ENCODE measurements at places on chromosomes 7 and 10.

DNA sequence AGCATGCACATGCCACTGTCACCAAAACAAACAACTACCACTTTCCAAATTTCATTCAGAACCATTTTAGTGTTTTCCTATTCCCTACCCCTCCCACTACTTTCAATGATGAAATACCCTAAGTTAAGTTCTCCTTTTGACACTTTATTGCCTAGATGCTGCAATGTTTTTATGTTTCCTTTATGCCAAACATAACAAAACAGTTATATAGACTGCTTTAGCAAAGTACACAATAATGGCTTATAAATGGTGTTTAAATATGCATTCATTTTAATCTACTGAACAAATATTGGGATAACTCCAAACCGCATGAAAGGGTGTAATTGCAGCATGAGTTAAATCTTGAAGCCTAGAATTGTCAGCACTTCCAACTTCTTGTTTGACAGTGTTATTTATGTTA, 69.2 kb downstream of the PHYHIPL start:
- H3K27me3 ChIP-seq, result no peaks in the 10 kb centered on the region
- no peaks in the 10 kb centered on the region for H3K4me1 ChIP-seq
- no peak overlapping the region for H3K27ac ChIP-seq
- H3K36me3 ChIP-seq, result no peaks in the 10 kb centered on the region

DNA sequence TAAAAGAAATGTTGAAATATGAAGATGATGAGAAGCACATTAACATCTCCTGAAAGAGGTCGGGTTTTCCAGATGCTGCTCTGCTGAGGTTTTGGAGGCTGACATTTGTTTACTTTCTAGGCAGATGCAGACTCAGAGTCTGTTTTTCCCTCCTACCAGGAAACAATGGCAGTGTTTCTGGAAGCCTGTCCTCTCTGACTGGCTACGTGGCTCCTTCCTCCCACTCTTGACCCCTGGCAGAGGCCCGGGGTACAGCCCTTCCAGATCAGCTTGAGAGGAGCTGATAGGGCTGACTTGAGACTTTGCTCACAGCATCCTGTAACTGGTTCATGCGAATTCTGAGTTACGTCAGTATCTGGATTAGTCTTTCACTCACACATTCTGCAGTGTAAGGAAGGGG, 41.1 kb upstream of the IL15RA start:
- peaks cover 82% of the 10 kb centered on the region for H3K36me3 ChIP-seq
- H3K4me1 ChIP-seq, result peaks cover 58% of the 10 kb centered on the region
- peak overlapping the region; percentile 58 for H3K27ac ChIP-seq
- DNase-seq, result no peak
- no peak overlapping the region for H3K4me3 ChIP-seq
- no peaks in the 10 kb centered on the region for H3K27me3 ChIP-seq

DNA sequence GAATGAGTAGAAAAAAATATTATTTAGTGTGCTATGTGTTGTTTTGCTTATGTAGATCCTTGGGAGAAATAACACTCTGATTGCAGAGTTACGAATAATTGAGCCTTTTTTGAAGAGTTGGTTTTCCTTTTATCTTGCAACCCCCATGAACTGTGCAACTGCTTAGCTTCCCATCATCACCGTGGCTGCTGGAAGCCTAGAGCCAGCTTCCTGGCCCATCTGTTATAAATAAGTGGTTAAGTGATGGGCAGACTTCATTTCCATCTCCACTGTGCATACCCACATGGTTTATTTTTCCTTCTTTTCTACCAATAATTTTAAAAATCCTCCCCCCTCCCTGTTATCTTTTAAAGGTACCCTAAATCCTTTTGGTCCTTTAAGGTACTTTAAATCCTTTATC, 554.9 kb upstream of the GALNT17 start:
- no peak overlapping the region for H3K4me3 ChIP-seq
- H3K27ac ChIP-seq, result no peak overlapping the region
- no peak for DNase-seq
- H3K27me3 ChIP-seq, result no peaks in the 10 kb centered on the region
- H3K36me3 ChIP-seq, result no peaks in the 10 kb centered on the region

DNA sequence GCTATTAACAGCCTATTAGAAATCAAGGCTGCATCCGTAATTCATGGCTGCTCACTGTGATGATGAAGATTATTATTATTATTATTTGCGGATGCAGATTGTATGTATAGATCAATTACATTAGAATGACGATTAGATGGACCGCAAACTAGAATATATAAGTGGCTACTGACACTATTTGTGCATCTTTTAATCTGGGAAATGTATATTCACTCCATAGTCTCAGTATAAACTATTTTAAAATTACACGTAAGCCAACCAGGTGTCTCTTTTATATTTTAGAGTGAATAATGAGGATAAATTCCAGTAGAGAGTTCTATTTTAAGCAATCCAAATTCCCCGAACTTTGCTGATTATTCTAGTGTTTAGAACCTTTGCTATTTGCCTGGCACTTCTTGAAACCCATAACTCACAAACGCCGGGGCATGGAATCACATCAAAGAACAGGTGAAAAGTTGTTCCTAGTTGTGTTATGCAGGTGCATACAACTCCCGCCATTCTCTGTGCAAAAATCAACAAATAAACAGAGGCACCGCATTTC, 509 bp upstream of the ING3 start:
- DNase-seq, result no peak
- H3K4me3 ChIP-seq, result peak overlapping the region; percentile 89
- H3K27me3 ChIP-seq, result peaks cover 27% of the 10 kb centered on the region
- peaks cover 32% of the 10 kb centered on the region for H3K4me1 ChIP-seq
- peaks cover 19% of the 10 kb centered on the region for H3K36me3 ChIP-seq

DNA sequence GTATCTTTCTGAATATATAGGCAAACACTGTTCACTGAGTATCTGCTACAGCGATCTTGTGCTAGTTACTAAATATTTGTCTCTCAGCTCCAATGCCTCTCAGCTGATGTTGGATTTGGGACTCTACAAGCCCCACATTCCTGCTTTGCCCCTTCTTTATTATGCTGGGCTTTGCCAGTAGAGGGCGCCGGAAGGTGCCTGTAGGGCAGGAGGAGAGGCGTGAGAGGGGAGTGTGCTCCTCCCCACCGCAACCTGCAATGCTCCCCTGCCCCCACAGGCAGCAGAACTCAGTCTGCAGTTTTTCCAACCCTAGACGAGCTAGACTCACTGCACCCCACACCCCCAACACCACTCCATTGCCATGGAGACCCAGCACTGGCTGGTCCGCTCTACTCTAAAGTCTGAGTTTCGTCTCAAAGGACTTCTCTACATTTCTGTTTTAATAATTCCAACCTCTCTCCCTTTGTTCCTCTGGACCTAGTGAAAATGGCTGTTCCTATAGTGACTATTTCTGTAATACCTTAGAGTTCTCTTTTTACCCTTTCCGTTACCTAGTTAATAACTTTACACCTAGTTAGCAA, 337.6 kb downstream of the CCSER2 start:
- peaks cover 5% of the 10 kb centered on the region for H3K27me3 ChIP-seq
- H3K4me1 ChIP-seq, result peaks cover 2% of the 10 kb centered on the region
- H3K27ac ChIP-seq, result peak overlapping the region; percentile 7
- H3K36me3 ChIP-seq, result no peaks in the 10 kb centered on the region
- no peak overlapping the region for H3K4me3 ChIP-seq
- peak; percentile 39 for DNase-seq

- no peak for DNase-seq
- peaks cover 4% of the 10 kb centered on the region for H3K36me3 ChIP-seq
- no peak overlapping the region for H3K4me3 ChIP-seq
- H3K27ac ChIP-seq, result no peak overlapping the region
- peaks cover 2% of the 10 kb centered on the region for H3K4me1 ChIP-seq
- no peaks in the 10 kb centered on the region for H3K27me3 ChIP-seq
Measured at GRCh38 chr10:129631006-129631405, 164.0 kb downstream of the MGMT start.

GRCh38 chr10:18582803-18583202, 68.6 kb downstream of the NSUN6 start:
- no peak overlapping the region for H3K4me3 ChIP-seq
- H3K4me1 ChIP-seq, result peaks cover 25% of the 10 kb centered on the region
- peak; percentile 54 for DNase-seq
- peaks cover 84% of the 10 kb centered on the region for H3K36me3 ChIP-seq
- no peaks in the 10 kb centered on the region for H3K27me3 ChIP-seq

DNA sequence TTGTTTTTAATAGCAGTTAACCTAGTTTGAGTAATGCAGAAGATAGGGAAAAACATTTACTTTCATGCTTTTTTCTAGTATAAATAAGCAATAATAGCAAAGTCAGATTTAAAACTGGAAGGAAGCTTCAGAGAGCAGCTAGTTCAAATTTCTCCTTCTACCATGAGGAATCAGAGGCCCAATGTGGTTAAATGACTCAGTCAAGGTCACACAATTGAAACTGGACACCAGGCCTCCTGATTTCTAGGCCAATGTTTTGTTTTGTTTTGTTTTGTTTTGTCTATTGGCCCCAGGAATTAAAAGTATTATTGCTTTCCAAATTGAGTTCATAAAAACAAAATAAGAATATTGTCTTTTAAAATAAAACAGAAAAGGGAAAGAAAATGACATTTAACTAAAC, 122.3 kb downstream of the TRIL start:
- H3K27me3 ChIP-seq, result peaks cover 4% of the 10 kb centered on the region
- no peaks in the 10 kb centered on the region for H3K36me3 ChIP-seq
- H3K4me1 ChIP-seq, result no peaks in the 10 kb centered on the region
- no peak overlapping the region for H3K4me3 ChIP-seq
- no peak overlapping the region for H3K27ac ChIP-seq

DNA sequence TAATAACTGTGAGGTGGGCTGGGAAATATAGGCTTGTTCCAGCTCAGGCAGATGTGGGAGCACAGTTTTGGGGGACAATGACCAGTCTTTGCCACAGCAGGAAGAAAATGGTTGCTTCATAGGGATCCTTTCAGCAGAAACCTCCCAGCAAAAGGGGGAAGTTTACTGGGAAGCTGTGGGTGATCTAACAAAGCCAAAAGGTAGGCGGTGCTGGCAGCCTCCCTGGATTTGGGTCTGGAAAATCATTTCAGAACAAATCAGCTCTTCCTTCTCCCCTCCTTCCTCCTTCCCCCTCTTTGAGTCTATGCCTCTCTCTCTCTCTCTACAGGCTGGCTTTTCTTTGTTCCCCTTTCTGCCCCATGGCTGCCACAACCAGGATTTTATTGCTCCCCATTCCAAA, 16.2 kb downstream of the RPS24 start:
- no peak overlapping the region for H3K27ac ChIP-seq
- no peak for DNase-seq
- no peaks in the 10 kb centered on the region for H3K36me3 ChIP-seq

DNA sequence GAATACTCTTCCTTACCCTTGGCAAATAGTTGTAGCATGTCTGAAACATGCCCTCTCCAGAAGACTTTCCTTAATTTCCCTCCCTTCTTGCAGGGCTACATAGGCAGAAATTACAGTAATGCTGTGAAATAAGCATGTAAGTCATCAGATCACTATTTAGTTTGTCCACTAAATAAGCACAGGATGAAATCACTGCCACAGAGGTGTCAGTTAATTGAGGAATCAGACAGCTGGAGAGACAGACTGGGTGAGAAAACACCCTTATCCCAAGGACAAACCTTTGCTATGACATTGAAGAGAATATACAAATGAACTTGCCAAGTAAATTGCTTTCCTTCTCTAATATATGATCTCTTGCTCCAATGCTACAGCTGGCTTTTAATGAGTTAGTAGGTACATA, 129.3 kb downstream of the CHRM2 start:
- H3K36me3 ChIP-seq, result no peaks in the 10 kb centered on the region
- H3K27me3 ChIP-seq, result no peaks in the 10 kb centered on the region
- no peaks in the 10 kb centered on the region for H3K4me1 ChIP-seq
- H3K27ac ChIP-seq, result no peak overlapping the region
- DNase-seq, result no peak

GRCh38 chr10:121751191-121751760, 153.0 kb upstream of the FGFR2 start:
- peaks cover 8% of the 10 kb centered on the region for H3K4me1 ChIP-seq
- no peak overlapping the region for H3K4me3 ChIP-seq
- no peaks in the 10 kb centered on the region for H3K27me3 ChIP-seq
- H3K36me3 ChIP-seq, result peaks cover 9% of the 10 kb centered on the region
- no peak overlapping the region for H3K27ac ChIP-seq
- DNase-seq, result no peak

DNA sequence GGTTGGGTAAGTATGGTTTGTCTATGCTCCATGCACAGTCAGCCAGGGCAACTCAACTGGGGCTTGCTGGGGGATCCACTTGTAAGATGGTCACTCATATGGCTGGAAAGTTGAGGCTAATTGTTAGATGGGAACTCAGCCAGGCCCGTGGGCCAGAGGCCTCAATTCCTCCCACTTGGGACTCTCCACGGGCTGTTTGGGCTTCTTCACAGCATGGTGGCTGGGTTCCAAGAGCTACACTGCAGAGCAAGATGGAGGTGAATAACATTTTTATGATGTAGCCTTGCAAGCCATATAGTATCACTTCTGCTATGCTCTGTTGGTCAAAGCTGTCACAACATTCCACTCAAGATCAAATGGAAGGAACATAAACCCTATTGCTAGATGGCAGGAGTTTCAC, 39.2 kb downstream of the ELMO1 start:
- H3K27me3 ChIP-seq, result no peaks in the 10 kb centered on the region
- peak overlapping the region; percentile 91 for H3K27ac ChIP-seq
- peaks cover 26% of the 10 kb centered on the region for H3K36me3 ChIP-seq
- no peak for DNase-seq
- H3K4me3 ChIP-seq, result no peak overlapping the region
- peaks cover 75% of the 10 kb centered on the region for H3K4me1 ChIP-seq

GRCh38 chr10:35643151-35644049, 1.3 kb upstream of the FZD8 start:
- peaks cover 34% of the 10 kb centered on the region for H3K4me1 ChIP-seq
- no peak overlapping the region for H3K27ac ChIP-seq
- peak; percentile 21 for DNase-seq
- peaks cover 83% of the 10 kb centered on the region for H3K27me3 ChIP-seq

GRCh38 chr10:8056871-8057331, 2.4 kb downstream of the GATA3 start:
- DNase-seq, result peak; percentile 72
- H3K27ac ChIP-seq, result peak overlapping the region; percentile 99
- H3K4me1 ChIP-seq, result peaks cover 66% of the 10 kb centered on the region

DNA sequence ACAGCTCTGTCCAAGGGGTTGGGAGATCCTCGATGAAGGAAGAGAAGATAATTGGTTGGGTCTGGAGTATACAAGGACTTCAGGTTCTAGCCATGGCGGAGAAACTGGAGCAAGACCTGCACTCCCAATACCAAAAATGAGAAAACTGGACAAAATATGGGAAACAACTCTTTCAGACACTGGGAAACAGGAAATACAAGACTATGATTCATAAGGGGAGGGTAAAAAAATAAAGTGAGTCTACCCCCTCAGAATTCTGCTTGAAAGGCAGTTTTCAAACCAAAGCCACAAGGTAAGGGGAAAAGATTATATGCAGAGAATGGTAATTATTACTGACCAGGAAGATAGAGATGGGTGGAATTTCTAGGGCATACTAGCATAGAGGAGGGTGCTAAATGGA, 10.2 kb upstream of the SEC61G start:
- H3K27me3 ChIP-seq, result peaks cover 50% of the 10 kb centered on the region
- H3K4me1 ChIP-seq, result peaks cover 7% of the 10 kb centered on the region
- DNase-seq, result no peak
- no peak overlapping the region for H3K4me3 ChIP-seq
- H3K36me3 ChIP-seq, result no peaks in the 10 kb centered on the region
- no peak overlapping the region for H3K27ac ChIP-seq

DNA sequence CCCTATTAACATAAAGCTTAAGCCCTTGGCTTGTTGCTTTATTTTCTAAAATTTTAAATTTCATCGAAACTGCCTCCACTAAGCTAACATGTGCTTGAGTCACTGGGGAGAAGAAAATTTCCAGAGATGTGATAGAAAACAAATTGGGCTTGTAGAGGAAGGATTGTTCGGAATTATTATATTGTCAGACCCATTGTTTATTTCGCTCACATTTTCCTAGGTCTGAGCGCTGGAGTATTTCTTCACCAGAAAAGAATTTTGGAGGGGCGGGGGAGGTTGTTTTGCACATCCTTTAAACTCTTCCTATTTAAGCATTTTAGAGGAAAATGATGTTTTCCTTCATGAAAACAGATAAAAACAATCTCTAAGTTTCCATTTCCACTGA, 29.1 kb downstream of the CELF2 start:
- no peak for DNase-seq
- H3K4me1 ChIP-seq, result peaks cover 4% of the 10 kb centered on the region
- H3K27ac ChIP-seq, result no peak overlapping the region
